ENCODE measurements at places on chromosomes 5 and 9. TPM values are rescaled to one million over a fixed set of nuclear protein-coding genes. Genes with fewer than 3 reads are reported as not detected.
A peak's percentile ranks its signal among the peaks of the same experiment; 100 is the strongest.

- no peak for DNase-seq
Measured at GRCh38 chr5:16883176-16883575, 52.9 kb downstream of the MYO10 start.

GRCh38 chr9:133979273-133979920, 12.7 kb downstream of the VAV2 start:
- DNase-seq, result no peak

- no peak for DNase-seq
Measured at GRCh38 chr5:152676196-152676595, 271.1 kb upstream of the NMUR2 start.

GRCh38 chr5:136132087-136132486, 558 bp upstream of the SMAD5 start:
- peak; percentile 37 for DNase-seq

GRCh38 chr5:41763081-41763480, 107.1 kb downstream of the OXCT1 start:
- no peak for DNase-seq

DNA sequence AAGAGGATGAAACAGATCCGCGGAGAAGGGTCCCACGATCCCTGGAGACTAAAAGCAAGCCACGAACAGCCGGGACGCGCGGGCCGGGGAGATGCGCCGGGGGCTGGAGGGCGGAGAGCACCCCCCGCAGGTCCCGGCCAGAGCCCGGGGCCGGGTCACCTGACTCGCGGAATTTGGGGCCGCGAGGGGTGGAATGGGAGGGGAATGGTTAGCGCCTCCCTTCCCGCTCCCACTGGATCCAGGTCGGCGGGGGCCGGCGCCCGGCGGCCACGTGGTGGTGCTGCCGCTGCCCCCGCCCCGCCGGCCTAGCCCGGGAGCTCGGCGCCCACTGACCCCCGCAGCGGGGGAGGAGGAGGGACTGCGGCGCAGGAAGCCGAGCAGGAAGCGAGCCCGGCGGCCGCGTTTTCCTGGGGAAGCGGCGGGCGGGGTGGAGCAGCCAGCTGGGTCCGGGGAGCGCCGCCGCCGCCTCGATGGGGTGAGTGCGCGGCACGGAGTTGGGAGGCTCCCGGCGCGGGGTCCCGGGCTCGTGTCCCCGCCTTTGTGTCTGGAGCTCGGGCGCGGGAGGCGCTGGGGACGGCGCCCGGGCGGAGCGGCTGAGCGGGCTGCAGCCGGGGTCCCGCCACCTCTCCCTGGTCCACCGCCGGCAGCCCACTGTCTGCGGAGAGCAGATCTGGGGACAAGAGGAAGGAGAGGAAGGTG, at the start of gene RAI14:
Gene RAI14, plus strand, starts transcription at position 328 of the 699 bp plus-strand sequence. CDS start 30,592 bp downstream, outside the sequence.
- peak; percentile 74 for DNase-seq

GRCh38 chr9:84419031-84419602, 78.6 kb upstream of the SLC28A3 start:
- DNase-seq, result no peak

DNA sequence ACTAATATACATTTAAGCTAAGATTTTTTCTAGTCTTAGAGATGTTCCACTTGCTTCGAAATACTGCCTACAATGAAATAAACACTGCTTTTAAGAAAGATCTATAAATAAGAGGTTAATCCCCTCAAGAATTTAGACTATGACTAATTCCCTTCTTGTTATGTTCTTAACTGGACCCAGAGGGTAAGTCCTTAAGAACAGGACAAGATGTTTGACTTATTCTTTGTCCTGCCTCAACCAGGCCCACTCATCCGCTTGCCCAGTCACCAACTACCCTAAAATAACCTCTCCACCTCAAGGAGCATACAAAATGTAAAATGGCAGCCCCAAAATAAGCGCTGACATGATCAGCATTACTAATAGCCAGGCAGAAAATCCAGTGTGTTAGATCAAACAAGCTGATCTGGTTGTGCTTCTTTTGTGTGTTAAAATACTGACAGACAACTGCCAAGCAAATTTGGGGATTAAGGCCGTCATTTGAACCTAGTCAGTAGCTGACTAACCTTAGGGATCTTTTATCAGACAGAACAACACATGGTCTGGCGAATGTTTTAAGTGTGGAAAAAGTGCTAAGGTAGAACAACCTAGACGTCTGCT, 93.7 kb upstream of the SMC5 start:
- DNase-seq, result no peak

DNA sequence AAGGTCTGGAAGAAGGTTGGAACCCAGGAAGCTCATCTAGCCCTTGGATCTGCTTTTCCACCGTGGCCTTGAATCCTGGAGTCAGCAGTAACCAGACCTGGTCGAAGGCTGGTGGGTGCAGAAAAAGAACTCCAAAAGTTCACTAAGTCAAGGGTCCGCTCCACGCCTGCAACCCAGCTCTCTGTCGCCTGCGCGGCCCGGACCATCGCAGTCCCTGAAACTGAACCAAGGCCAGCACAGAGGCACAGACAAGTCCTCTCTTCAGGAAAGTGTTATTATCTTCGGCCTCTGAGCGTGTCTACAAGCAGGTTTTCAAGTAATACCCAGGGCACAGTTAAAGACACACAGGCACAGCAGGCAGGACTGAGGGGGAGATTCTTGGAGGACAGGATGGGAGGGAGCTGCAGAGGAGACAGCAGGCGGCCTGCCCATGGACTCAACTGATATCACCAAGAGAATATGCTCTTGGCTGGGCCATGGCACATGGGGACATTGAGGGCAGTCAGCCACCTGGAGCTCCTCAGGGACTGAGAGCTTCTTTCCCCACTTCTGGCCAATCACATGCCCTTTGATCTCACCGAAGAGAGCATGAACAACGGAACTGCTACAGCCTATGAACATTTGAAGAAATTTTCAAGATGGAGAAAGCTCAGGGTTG, 45.8 kb upstream of the SEMA4D start:
- no peak for DNase-seq

DNA sequence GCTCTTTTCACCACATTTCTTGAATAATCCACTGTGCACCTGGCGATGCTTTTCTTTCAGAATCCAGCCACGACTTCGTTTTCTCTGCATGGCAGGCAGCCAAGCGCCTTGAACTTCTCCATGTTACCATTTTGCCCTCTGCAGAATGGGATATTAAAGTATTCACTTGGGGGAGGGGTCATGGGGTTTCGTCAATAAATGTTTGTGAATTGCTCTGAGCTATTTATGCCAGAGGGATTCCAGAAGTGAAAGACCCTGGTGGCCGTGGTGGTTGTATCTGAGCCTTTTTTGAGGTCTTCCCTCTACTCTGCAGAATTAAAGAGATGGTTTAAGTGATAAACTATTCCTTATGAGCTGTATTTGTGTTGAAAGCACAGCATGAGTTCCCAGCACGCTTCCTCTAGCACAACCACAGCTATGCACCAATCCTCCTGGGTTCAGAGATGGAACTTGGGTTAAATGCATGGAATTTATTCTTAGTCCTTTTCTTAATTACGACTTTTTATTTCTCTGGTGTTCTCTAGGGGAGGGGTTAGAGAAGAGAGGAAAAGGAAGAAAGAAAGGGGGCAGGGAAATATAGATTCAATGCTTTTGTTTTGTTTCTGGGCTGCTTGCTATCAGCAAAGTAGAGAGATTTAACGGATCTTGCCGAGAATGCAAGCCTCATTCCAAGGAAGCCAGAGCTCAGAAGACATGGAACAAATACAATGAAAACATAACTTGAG, 478.2 kb upstream of the TNC start:
- DNase-seq, result no peak

DNA sequence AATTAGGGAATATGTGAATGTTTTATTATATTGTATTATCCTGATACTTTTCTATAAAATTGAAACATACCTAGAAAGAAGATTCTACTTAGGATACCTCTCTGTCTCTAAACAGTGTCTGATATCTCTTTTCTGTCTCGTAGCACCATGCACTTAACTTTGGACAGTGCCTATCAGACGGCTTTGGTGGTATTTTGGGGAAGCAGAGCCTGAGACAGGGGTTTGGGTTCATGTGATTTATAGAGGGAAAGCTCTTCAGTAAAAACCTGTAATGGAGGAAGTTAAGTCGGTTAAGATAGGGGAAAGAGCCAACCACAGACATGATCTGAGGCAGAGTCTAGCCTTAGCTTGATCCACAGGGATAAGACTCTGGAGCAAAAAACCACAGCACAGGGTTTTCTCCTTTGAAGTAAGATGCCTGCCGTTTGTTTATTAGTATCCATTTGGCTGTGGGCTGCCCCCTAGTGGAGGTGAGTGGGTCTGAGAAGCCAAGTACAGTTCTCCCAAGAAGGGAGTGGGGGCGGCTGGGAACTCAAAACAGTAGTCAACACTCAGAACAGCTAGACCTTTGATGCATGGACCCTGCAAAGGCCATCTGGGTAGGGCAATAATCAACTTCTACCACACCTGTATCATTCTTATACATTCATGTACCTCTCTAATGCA, 141.2 kb upstream of the ASTN2 start:
- DNase-seq, result peak; percentile 75

- no peak for DNase-seq
Measured at GRCh38 chr5:57784121-57784520, 301.5 kb upstream of the ACTBL2 start.

- peak; percentile 44 for DNase-seq
Measured at GRCh38 chr5:757931-758697, 26.4 kb downstream of the ZDHHC11B start.

DNA sequence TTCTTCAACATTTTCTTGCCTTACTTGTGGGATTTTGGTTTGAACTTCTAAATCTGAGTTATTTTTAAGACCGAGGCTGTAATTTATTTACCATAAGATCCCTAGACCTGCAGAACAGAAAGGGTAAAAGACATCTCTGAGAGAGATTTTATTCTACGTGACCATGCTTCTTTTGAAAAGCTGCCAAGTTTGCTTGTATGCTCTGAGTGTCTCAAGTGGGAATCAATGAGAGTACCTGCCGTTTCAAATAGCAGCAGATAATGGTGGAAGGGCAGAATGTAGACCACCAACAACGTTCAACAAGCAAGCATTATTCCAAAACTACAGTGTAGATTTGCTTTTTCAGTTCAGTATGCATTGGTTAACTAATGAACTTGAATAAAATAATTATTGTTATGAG, 108.6 kb upstream of the MINAR2 start:
- DNase-seq, result no peak

GRCh38 chr9:115116421-115117284, 1.3 kb downstream of the TNC start:
- no peak for DNase-seq

DNA sequence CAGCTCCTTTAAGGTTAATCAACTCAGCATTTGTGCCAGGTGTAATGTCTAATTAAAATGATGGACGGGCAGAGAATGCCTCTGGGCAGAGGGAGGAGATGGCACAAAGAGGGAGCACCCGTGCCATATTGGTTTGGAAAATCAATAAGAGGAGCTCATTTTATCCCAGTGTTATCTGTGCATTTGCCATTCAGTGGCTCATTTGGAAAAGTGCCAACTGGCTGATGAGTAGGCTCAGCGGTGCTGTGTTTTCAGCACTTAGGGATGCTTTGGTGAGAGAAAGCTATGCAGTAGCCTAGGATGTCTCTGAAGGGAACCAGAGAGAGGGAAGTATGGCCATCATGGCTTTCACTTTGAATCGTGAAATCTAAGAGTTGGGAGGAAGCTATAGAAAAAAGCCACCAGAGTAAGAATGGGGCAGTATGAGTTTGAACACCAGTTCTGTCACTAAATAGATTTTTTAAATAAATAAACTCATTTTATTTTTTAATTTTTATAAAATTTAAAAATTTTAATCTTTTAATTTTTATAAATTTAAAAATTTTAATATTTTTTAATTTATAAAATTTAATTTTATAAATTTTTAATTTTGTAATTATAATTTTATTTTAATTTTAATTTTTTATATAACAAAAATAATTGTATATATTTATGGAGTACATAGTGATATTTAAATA, 472.8 kb downstream of the BRINP1 start:
- no peak for DNase-seq

DNA sequence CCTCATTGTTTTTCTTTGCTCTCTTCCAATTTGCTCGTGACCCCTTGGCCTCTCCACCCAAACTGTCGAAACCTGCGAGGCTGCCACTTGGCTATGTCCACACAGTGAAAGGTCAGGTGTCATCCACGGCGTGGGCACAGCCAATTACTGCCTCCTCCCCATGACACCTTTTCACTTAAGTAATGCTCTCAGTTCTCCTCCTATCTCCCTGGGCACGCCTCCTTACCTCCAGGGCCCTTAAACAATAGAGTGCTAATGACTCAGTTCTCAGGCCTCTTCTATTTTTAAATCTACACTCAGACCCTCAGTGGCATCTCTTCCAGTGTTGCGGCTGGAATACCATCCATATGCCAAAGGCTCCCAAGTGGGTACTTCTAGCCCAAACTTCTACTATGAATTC, 256.8 kb downstream of the ROR2 start:
- DNase-seq, result no peak

DNA sequence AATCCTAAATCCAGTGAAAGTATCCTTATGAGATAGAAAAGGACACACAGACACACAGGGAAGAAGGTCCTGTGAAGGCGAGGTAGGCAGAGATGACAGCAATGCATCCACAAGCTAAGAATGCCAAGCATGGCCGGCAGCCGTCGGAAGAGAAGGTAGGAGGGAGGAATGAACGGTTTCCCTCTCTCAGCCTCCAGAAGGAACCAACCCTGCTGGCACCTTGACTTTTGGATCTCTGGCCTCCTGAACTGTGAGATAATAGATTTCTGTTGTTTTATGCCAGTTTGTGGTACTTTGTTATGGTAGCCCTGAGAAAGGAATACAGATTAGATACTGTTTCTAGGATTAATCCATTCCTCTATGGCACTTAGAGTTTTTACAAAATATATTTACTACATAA, 76.1 kb upstream of the PANK3 start:
- DNase-seq, result no peak

DNA sequence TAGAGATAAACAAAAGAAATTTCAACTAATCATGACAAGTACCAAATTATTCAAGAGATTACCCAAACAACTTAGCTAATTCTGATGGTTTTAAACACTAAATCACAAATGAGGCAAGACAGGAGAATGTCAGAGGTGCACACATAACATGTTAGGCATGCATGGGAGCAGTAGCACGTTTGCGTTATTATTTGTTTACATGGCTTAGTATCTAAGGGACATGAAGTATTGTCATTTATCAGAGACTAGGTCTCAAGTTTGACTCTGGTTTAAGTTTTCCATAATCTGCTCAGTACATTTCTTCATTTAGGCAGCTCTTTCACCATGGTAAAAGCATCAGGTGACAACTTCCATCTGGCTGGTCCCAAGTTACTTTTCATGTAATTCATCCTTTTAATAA, 244.1 kb upstream of the TNC start:
- no peak for DNase-seq

DNA sequence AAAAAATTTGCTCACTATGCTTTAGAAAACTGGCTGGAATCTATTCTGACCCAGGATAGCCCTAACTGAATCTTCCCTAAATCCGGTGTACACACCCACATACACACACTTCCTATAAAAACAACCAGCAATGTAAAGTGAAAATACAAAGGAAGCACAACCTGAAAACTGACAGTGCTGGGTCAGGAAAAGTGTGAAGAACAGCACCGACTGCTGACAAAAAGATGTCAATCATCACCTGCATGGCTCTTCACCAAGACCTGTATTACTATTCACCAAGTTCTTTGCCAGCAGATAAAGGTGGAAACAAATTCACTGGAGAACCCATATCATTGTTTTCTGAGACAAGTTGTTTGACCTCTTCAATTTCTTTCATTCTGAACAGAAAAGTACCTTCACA, 293.8 kb upstream of the GRAMD2B start:
- no peak for DNase-seq

PCDHB8 gene
- total RNA-seq, result 0.25 TPM

CDO1 gene
- total RNA-seq, result 0.27 TPM

CARD9 gene
- total RNA-seq, result 1.2 TPM

NR3C1 gene
- 13.0 TPM for total RNA-seq

SOHLH1 gene
- not detected for total RNA-seq

C5orf52 gene
- 5.5 TPM for total RNA-seq

DENND1A gene
- total RNA-seq, result 34.3 TPM

PCDHGA9 gene
- total RNA-seq, result 2.2 TPM

TLR4 gene
- total RNA-seq, result 3.2 TPM

DTWD2 gene
- total RNA-seq, result 11.7 TPM
